ENCODE measurements at places on chromosomes 1 and 21.

DNA sequence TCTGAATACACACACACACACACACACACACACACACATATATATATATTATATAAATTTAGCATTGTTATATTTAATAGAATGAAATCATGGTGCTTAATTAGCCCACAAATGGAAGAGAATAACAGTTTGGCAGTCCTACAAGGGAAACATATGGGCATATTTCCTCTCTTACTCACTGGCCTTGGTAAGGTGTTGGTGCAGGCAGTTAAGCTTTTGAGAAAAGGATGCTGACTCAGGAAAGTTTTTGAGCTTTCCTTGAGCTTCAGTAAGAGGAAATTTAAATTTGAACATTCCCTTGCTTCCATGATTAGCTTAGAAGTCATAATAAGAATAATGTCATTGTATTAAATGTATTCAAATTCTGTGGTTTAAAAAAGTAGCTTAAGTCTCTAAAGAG lies 37.0 kb upstream of the B3GALT5 start:
- no peak for DNase-seq

GRCh38 chr1:112506306-112506705 lies 2.5 kb upstream of the WNT2B start:
- DNase-seq = no peak

DNA sequence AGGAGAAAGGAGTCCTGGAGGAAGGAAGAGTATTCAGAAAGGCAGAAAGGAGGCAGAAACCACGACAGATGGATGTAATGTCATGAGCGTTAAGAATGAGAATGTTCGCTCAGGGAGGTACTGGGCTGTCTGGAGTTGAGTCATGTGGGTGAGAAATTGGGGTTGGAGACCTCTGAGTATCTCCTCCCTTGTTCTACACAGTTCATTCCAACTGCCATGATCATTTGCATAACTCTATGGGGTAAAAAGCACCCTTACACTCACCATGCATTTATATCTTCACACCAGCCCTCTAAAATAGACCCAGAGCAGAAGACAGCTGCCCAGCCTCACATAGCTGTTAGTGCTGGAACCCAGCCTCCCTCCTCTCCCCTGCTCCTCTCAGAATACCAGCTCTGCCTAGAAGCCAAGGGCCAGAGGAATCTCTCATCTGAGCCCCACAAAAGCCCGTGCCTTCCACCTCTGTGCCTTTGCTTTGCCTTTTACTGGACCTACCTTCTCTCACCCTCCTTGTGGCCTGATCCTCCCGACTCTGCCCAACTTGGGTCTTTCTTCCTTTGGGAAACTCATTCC lies 85.2 kb downstream of the BEND5 start:
- DNase-seq = no peak

- no peak for DNase-seq
These were observed 23.3 kb downstream of the DUSP10 start for GRCh38 chr1:221718381-221719277.

DNA sequence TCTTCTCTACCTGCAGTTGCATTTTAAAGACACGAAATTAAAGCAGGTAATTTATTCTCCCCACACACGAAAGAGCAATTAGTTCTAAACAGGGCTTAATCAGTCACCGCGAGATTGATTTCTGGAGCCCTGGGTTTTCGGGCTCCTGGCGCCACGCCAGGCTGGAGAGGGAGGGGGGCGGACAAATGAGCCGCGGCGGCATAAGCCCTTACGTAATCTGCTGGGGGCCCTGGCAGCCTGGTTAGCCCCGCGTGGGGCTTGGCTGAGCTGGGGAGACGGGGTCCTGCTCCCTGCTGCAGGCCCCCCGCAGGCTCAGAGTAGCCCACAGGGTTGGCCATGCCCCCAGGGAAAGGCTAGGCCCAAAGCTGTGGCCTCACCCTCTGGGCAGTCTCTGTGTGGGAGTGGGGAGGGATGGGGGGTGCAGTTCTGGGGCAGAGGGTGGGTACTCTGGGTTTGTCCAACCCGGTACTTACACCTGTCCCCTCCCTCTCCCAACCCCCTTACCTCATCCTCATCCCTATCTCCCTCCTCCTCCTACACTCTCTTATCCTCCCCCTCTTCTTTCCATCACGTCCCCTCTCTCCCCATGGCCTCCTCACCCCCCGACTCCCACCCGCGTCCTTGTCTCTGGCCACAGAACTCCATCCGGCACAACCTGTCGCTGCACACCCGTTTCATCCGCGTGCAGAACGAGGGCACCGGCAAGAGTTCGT lies 19.9 kb downstream of the FOXO6 start:
- no peak for DNase-seq

DNA sequence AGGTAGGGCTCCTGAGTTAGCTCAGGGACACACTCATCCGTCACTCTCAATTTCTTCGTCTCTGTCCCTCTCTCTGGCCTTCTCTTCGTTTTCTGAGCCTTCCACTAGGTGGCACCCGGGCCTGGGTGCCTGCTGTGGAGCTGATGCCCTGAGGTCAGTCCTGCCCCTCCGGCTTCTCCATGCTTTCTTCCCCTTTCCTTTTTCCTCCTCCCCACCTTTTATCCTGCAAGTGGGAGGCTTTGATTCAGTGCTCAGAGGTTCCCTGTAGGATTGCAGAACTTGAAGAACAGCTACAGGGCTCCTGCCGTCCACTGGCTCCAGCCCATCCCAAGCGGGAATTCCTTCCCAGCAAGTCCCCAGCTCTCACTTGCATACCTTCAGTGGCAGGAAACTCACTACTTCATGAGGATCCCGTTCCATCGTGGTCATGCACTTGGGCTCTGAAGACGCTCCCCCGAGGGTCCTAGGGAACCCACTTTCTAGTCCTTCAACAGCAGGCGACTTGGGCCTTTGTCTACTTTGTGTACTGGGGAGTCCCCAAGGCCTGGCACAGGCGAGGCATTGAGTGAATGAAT lies 45.6 kb downstream of the SRRM1 start:
- DNase-seq = peak; percentile 25

- DNase-seq = no peak
These were observed 144.1 kb upstream of the AJAP1 start for GRCh38 chr1:4510276-4510691.

DNA sequence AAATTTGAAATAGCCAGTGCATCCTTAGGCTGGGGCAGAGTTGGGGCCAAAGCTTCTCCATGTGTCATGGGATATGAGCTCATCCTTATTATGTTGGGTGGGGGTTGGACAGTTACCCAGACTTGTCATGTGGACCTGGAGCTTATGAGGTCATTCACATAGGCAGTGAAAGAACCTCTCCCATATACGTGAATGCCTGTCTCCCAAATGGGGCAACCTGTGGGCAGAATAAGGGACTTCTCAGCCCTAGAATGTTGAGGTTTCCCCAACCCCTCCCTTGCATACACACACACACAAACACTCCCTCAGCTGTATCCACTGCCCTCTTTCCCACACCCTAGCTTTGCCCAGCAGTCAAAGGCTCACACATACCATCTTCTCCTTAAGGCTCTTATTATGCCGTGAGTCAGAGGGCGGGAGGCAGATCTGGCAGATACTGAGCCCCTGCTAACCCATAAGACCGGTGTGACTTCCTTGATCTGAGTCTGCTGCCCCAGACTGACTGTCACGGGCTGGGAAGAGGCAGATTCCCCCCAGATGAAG lies 2.3 kb upstream of the IVL start:
- no peak for DNase-seq

- peak; percentile 83 for DNase-seq
These were observed 4.9 kb downstream of the PLEKHG5 start for GRCh38 chr1:6486433-6487011.

GRCh38 chr1:18114726-18115410 lies 7.3 kb downstream of the IGSF21 start:
- DNase-seq = no peak

DNA sequence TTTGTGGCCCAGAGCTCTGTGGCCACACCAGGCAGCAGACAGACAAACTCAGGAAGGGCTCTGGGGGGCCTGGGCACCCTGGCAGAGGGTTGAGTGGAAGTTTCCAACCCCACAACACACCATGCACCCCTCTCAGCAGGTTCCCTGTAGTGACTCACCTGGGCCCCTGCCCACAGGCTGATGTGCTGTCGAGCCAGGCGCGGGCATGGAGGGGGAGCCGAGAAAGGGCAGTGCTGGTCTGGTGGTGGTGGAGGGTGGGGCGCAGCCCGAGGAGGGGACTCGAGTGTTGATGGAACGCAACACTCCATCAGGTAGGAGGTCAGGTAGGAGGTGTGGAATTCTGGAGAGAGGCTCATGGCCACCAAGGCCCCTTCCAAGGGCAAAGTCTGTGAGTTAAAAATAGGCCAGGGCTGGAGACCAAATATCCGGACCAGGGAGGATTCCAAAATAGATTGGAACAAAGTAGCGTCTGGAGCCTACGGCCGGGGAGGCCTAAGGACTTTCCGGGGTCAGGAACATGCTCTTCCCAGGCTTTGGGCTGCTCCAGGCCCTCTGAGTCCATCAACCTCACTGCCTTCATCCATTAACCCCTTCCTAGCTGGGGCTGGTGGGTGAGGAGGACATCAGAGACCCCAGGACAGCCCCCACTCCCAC lies 191.5 kb upstream of the AJAP1 start:
- no peak for DNase-seq

GRCh38 chr1:32759997-32760623 lies 57.0 kb downstream of the YARS1 start:
- DNase-seq = no peak

GRCh38 chr1:172653015-172653709 lies 5.7 kb upstream of the FASLG start:
- DNase-seq = no peak

DNA sequence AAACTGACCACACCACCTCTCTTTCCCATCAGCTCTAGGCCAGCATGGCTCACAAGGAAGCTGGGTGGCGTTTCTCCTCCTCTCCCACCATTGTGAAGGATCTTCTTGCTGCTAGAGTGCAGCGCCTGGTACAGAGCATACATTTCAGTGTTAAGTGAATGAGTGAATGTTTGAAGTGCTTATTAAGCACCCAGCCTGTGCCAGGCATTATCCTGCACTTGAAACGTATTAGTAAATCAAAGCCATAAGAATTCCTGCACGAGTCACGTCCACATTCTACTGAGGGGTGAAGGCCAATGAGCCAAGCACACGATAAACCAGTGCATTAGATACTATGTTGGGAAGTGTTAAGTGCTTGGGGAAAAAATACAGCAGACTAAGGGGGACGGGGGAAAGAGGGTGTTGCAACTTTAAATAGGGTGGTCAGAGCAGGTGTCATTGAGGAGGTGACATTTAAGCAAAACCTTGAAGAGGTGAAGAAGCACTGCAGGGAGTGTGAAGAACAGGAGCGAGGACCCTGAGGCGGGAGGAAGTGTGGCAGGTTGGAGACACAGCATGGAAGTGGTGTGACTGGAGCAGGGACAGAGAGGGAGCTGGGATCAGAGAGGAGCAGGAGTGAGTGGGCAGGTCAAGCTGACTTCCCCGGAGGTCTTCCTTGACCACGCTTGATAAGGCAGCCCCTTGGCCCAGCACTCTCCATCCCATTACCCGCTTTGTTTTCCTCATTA lies 48.5 kb upstream of the LRRN2 start:
- DNase-seq = no peak

- no peak for DNase-seq
These were observed 37.9 kb upstream of the BATF3 start for GRCh38 chr1:212737559-212737958.

DNA sequence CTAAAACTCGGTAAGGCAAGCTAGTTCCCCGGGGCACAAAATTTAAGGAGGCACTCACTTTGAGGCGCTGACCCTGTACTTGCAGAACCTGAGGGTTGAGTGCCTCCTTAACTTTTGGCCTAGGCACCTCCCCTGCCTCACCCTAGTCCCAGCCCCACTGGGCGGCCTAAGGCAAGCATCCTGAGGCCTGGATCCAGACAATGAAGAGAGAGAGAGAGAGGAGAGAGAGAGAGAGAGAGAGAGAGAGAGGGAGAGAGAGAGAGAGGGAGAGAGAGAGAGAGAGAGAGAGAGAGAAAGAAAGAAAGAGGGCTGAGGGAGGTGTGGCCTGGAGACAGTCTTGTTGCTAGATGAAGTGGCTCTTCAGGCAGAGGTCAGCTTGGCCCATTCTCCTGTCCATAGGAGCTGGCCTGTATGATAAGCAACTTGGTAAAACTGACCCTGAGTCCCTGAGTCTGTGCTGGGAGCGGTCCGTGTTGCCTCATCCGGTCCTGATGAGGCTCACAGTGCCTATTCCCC lies 7.4 kb upstream of the LRRN2 start:
- no peak for DNase-seq

GRCh38 chr1:213600879-213601278 lies 386.9 kb upstream of the PROX1 start:
- no peak for DNase-seq

DNA sequence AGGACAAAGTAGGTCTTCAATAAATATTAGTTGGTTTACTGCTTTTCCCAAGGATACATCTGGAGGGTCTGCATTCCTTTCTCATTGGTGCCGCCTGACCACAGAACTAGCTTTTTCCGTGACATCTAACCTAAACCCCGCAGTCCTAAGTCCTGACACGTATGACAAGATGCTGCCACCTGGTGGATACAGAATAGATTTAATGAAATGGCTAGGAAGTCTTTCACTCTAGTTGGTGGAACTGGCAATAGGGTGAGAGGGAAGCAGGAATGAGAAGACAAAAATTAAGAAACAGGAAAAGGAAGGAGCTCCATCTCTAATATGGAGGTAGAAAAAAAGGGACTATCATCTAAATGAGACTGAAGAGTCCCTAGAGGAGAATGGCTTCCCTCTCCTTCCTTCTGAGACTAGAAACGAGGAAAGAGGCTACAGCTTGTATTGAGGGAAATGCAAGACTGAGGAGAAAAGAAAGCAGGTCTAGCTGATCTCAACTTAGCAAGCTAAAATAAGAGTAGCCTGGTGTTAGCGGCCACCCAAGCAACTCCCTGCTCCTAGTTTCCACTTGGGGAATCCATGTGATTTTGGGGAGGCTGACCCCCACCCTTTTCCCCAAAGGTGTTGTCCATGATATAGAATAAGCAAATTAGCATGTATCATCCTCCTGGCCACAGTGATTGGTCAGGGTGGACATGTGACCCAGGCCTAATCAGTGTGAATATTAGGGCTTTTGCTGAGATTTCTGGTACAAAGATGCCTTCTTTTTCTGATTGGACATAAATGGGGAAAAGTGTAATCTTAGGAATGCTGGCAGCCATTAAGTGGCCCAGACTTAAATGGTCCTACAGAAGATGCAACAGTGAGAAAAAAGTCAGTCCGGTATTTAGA lies 5.9 kb downstream of the RFX5 start:
- peak; percentile 56 for DNase-seq

DNA sequence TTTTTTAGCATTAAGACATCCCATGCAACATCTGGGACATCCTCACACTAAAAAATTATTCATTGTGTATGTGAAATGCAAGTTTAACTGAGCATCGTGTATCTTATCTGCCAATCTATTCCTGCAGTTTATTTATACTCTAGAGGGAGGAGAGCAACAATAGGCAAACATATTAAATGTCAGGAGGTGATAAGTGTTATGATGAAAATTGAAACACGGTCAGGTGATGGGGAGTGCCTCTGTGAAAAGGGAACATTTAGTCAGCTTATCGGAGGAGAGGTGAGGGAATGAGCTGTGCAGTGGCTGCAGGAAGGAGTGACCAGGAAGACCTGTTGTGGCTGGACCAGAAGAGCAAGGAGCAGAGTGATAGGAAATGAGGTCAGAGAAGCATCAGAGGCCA lies 775 bp upstream of the EFCAB14 start:
- no peak for DNase-seq

Measured in activated CD4-positive, alpha-beta T cell treated with anti-CD3 and anti-CD28 coated beads, Interleukin-2, amount 50 U/mL, for 24 hours (primary cell).